Effector CD4-positive, alpha-beta T cell (primary cell): ENCODE measurements at places on chromosomes 4 and X.

DNA sequence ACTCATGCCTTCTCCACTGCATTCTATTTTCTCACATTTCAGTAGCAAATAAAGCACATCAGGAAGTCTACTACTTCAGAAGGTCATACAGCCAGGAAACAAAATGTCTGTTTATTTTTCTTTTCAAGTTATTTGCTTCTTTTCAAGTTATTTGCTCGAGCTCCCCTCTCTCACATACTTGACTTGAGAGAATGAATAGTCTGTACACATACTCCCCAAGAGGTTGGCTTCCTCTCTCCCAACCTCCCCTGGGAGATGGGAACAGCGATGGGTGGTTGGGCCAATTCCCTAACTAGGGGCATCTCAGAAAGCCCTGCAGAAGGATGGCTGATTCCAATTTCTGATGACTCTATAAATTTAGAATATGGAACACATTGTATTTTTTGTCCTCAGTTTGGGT, 64.7 kb upstream of the PTPN13 start:
- no peak for DNase-seq

- DNase-seq = no peak
Measured at GRCh38 chrX:19758539-19758938, 128.9 kb downstream of the SH3KBP1 start.

- no peak for DNase-seq
Measured at GRCh38 chr4:39922399-39922798, 55.3 kb downstream of the PDS5A start.

GRCh38 chr4:38532908-38533499, 131.0 kb upstream of the KLF3 start:
- no peak for DNase-seq

GRCh38 chr4:161936625-161937550, 226.9 kb downstream of the FSTL5 start:
- DNase-seq = no peak

DNA sequence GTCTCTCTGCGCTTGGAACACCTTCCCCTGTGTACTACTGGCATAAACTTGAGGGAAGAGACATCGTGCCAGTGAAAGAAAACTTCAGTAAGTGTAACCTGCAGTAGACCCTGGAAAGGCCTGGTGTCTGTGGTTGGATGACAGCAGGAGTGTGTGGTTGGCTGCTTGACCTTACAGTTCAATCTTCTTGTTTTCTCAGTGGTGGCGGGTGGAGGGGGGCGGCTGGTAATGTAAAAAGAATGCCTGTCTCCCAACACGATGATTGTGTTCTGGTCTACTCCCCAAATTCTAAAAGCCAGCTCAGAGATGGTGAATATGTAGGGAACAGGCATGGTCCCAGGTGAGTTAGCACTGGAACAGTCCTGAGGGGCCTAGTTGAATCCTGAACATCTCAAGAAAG, 18.6 kb downstream of the PSMD10 start:
- no peak for DNase-seq

DNA sequence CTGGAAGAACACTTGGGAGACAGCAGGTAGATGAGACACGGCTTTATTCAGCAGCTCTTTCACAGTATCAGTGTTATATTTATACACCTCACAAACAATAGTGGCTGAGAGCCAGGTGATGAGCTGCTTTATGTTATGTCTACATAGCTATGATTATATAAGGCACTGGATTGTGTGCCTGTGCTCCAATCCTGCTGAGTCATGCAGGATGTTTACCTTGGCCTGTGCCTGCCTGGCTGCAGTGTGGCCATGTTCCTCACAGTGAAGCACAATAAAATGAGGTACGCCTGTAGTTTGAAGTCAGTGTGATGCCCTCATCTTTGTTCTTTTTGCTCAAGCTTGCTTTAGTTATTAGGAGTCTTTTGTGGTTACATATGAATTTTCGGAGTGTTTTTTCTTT, 31.3 kb downstream of the CXCL13 start:
- DNase-seq = no peak

GRCh38 chr4:74402692-74403456, 37.9 kb downstream of the EREG start:
- no peak for DNase-seq

DNA sequence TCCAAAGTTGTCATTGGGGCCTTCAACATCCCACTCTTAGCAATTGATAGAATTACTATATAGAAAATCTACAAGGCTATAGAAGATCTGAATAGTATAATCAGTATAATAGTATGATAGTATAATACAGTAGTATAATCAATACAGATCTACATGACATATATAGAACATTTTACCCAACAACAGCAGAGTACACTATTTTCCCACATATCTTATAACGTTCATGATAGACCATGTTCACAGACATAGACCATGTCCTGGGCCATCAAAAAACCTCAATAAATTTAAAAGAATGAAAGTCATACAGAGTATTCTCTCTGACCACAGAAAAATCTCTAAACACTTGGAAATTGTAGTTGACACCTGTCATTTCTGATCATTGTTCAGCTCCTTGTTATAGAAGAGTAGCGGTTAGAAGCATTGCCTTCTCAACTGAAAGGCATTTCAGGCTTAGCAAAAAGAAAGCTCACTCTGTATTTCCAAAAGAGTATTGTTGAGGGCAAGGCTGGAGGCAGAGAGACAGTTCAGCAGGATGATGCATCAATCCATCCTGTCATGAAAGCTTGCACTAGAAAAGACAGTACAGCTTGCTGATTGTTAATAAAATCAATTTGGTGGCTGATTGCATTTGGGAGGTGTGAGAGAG, 38.8 kb upstream of the ARMCX5 start:
- DNase-seq = no peak

DNA sequence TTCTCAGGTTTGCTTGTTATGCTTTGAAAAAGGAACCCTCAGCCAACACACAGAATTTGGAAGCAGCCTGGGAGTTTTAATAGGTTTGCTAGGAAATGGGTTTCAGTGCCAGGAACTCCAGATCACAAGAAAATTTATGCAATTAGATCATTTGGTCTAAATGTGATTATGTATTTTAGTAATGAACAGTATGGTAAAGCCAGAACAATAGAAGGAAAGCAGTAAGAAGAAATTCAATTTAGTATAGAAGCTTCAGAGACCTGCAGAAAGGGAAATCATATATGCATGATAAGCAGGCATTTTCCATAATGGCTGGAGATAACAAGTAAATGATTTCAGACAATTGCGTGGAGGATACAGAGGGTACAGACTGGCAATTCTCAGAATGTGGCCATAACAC, 184.7 kb downstream of the KCNIP4 start:
- DNase-seq = no peak
